ENCODE measurements at places on chromosomes 11 and 22.

- DNase-seq = no peak
Measured at GRCh38 chr11:16909359-16910035, 104.7 kb downstream of the PLEKHA7 start.

DNA sequence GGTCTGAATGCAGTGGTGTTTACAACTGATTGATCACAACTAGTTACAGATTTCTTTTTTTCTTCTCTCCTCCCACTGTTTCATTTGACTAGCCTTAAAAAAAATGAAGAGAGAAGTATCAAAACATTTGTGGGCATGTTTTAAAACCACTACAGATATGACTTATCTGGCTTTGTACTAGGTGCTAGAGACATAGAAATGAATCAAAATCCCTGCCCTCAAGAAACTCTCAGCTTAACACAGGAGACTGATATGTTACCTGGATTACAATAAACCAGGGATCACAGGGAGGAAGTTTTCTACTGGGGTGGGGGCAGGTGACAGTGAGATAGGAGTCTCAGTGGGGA lies 25.2 kb upstream of the CTR9 start:
- no peak for DNase-seq

- DNase-seq = no peak
Measured at GRCh38 chr11:14386895-14387480, 28.0 kb upstream of the RRAS2 start.

- no peak for DNase-seq
Measured at GRCh38 chr11:60718524-60719316, 5.8 kb upstream of the MS4A18 start.

GRCh38 chr11:17256512-17256911 lies 20.0 kb upstream of the NUCB2 start:
- no peak for DNase-seq

DNA sequence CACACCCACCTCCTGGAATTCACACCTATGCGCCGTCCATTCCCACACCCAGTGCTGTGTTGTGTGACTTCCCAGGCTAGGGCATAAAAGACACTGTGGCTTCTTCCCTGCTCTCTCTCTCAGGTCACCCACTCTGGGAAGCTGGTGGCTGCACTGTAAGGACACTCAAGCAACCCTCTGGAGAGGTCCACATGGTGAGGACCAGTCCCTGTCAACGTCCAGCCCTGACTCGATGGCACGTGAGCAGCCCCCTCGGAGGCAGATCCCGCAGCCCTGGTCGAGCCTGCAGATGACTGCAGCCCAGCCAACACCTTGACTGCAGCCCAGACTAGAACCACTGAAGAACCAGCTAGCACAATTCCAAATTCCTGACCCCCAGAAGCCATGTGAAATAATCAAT lies 16.2 kb downstream of the CBX7 start:
- no peak for DNase-seq

All from NAMALWA (cell line).